ENCODE measurements at places on chromosomes 2 and 18.

- no peak for DNase-seq
These were observed 34.0 kb upstream of the ITPRID2 start for GRCh38 chr2:181857483-181857882.

DNA sequence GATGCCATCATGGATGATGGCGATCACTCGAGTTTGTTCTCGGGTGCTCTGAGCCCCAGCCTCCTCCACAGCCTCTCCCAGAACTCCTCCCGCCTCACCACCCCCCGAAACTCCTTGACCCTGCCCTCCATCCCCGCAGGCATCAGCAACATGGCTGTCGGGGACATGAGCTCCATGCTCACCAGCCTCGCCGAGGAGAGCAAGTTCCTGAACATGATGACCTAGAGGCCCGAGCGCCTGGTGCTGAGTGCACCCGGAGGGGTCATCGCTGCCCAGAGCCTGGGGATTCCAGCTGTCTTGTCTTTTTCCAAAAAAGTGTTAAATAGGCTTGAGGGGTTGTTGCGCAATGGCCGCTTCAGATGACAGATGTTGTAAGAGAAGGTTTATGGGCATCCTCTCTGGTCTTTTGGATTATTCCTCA, 254.8 kb downstream of the GLI2 start:
- no peak for DNase-seq

DNA sequence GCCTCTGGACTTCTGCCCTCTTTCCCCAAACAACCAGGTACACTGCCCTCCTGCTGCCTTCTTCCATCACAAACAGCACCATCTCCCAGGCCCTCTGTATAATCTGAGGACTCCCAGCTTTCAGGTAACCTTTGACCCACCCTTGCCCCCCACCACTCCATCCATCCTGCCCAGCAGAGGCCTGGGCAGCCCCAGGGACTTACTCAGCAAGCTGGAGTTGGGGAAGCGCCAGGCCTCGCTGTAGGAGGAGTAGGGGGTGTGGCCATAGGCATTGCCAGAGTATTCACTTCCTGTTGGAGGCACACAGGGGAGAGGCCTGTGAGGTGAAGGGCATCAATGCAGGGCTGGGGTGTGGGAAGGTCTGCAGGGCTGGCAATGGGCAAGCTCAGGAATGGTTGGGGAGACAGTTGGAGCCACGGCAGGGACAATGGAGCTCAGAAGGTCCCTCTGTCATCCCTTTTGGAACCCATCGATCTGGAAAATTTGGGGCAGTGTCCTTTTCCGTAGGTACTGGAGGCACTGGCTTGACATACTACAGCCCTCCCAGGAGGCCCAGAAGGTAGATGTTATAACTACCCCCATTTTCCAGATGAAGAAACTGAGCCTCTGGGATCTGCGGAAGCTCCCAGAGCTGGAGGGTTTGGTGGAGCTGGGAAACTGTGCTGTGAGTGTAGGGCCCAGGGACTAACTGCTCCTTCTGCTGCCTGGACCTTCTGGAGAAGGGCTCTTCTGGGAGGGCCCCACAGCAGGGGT, 46.3 kb downstream of the PSD4 start:
- DNase-seq: no peak

DNA sequence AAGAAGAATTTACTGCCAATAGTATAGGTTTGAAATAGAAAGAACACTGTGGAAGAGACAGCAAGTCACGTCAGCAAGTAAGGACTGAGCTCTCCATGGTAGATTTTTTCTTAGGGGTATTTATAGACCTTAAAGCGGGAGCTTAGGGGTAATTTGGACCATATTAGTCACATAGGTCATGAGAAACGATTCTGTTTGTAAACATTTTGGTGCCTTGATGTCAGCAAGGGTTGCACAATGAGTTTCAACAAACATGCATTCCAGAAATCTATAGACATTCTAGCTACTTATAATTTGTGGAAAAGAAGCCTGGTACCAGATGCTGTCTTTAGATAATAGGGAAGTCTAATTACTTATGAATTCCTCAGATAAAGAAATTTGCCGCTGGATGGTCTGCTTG, 624.7 kb downstream of the TDRD15 start:
- DNase-seq: no peak

GRCh38 chr2:54348646-54349045, 92.6 kb upstream of the TSPYL6 start:
- DNase-seq: no peak

DNA sequence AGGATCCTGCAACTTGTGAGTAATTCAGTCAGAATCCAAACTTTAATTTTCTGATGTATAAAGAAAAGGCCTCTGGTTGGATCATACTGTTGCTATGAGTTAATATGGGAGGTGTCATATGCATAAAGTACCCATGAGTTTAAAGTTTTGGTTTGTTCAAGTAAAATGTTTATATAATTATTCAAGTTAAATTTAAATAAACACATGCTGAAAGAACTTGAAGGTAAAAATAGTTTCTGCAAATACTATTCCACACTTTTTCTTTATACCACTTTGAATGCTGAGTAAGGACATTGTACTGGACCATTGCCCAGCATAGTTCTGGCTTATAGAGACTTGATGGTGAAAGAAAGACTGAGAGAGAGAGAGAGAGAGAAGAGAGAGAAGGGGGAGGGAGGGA, 30.7 kb downstream of the PKP4 start:
- no peak for DNase-seq

DNA sequence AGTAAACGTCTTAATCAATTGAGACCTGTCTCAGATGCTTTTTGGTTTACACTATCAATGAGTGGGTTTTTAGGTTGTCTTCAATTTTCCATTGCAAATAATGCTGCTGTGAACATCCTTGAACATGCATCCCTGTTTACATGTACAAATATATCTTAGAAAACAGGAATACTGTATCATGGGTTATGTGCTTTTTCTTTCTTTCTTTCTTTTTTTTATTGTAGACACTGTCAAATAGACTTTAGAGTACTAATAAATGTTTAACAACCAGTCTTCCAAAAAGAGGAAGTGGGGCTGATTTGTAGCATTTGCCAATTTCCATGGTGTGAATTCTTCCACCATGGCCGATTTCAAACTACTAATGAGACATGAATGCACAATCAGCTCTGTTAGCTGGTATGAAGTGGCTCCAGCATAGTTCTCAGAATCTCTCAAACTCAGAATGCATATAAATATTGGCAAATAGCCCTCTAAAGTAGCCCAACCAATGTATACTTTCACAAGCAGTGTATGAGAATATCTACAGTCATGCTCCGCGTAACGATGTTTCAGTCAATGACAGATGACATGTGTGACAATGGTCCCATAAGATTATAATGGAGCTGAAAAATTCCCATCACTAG, 50.3 kb upstream of the B3GNT2 start:
- DNase-seq: no peak

DNA sequence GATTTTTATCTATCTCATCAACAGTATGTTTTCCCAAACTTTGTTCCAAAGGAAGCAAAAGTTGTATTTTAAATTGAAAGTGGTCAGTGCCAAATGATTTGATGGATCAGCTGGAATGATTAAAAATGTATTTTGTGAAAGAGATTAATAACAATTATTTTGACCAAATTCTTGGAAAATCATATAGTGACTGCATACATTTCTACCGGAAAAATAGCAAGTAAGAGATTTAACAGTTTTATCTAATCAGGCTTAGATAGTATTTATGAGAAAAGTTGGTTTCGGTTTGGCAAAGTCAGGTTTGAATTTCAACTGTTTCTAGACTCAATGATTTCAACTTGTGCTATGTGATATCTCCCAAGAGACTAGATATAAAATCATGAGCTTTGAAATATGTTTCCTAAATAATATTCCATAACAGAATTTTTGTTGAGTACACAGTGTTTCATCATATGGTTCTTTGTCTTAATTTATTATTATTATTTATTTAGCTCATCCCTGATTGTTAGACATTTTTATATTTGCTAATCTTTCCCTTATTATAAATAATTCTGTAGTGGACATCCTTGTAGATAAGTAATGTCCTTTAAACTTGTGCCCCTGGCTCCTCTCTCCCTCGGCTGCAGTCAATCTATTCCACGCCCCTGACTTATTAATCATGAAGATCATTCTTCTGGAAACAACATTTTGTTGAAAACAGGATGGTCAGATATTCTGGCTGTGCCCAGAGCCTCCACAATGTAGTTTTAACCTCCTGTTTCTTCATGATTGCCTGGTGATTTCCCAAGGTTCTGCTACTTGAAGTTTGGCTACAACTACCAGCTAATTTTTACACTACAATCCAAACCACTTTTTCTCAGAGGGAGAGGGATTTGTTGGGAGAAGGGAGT, 520.7 kb upstream of the TCF4 start:
- no peak for DNase-seq

DNA sequence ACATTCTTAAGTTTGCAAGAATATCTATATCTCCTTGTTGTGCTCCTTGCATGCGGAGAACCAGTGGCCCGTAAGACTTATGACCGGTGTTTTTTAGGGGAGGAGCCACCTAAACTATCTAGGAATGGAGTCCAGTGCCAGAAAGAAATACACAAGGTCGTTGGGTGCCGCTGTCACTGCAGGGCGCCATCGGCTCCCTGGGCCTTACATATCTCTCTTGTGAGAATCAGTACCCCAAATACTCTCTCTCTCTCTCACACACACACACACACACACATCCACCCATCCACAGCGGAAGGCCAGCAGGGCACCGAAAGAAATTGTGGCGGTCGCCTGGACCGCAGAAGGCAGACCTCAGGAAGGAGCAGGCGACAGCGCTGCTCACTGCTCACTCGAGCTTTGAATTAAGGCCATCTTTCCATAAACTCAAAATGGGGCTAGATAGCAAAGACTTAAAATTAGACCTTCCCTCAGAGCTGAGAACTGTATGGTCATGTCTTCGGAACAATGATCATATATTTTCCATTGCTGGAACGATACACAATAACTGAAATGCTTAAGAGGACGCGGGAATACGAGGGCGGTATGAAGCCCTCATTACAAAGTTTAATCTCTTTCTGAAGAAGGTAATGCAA, 10.4 kb downstream of the NR4A2 start:
- DNase-seq: no peak

DNA sequence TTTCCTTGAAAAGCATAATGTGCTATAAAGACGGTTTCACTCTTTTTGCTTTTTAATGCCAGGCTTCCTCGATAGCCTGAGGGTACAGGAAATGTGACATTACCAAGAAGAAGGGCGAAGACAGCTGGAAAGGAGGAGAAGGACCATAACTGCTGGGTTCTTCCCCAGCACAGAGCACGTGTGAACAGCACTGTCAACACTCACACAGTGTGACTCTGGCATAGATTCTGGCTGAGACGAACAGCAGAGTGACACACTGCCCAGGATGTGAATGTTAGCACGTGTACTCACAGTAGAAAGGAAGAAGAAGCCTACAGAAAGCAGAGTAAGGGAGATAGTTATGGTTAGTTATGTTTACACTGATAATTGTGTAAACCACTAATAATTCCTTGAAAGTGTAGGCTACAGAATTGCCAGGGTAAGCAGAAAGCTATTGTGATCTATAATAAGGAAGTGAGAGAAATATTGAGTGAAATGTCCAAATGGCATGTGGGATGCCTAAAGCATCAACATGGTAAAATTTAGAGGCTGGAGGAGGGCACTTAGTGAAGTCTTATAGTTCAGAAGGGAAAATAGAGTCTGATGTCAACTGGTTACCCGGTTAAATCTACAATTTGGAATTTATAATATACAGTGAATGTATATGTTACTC, 198.2 kb downstream of the DLGAP1 start:
- DNase-seq: no peak

GRCh38 chr2:139940686-139941085, 1160.5 kb upstream of the NXPH2 start:
- DNase-seq: no peak

DNA sequence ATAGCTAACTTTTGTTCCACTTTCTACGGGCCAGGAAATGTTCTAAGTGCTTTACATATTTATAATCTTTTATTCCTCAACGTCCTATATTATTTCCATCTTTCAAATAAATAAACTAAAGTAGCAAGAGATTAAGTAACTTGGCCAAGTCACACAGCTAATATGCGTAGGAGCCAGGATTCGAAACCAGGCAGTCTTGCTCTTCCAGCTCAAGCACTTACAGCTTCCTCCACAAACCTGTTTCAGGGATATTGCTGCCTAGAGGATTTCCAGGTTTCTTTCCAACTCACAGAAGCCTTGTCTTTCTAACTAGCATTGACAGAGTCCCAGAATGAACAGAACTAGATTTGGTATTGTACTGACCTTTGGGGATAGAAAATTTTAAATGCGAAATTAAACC, 102.5 kb downstream of the FIGN start:
- no peak for DNase-seq

DNA sequence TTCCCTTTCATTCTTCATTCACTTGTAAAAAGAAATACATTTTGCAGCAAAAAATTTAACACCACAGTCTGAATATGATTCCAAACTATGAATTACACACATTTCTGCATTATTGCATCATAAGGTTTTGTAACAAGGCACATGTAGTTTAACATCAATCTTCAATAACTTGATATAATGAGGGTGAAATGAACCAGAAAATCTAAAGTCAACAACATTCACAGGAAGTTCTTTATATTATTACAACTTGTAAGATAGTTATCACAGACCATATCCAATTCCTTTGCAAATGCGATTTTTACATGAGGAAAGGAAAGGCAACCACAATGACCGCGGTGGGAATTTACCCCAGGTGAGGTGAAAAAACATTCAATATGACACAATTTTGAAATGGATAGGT, 213.3 kb downstream of the NAPG start:
- DNase-seq: no peak

DNA sequence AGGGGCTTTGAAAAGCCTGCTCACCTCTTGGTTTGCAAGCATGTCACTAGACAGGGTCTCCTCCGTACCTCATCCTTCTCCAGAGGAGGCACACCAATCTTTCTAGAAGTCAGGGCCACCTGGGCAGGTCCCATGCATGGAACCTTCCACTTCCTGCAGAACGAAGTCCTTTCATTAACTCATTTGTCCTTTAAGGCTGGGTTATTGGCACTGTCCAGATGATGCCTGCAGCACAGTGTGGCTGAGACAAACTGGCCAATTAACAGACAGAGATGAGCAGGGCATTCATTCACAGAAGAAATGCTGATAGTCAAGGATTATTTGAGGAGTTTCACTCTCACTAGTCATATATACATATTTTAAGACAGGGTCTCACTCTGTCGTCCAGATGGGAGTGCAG, 245.3 kb downstream of the TFCP2L1 start:
- no peak for DNase-seq

- DNase-seq: no peak
These were observed 14.6 kb downstream of the RAMP1 start for GRCh38 chr2:237873897-237874551.

DNA sequence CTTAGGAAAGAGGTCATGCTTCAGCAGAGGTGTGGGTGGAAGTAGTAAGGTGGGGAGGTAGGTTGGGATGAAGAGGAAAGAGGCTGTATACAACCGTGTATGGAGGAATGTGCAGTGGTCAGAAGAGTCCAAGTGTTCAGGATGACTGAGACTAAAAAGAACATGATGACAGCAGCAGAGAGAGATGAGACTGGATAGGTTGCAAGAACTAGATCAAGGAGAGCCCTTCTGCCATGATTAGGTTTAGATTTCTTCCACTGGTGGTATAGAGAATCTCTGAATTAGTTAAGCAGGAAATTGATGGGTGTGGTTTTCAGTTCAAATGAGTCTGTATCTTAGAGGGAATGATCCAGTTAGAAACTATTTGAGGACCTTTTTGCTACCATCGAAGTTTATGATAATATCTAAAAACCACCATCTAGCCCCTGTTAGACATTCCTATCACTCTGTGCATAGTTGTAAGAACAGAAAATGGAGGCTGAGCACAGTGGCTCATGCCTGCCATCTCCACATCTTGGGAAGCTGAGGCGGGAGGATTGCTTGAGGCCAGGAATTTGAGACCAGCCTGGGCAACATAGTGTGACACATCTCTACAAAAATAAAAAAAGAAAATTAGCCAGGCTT, 221.0 kb downstream of the LTBP1 start:
- DNase-seq: no peak
